ENCODE measurements at places on chromosomes 2 and 18. TPM values are rescaled to one million over a fixed set of nuclear protein-coding genes. Genes with fewer than 3 reads are reported as not detected.

TUBA3D gene
- not detected for polyA plus RNA-seq

DSC2 gene
- not detected for polyA plus RNA-seq

DNAJC27 gene
- polyA plus RNA-seq, result 2.3 TPM

SERPINB7 gene
- 149 TPM for polyA plus RNA-seq

BIN1 gene
- 37.6 TPM for polyA plus RNA-seq

DCDC2C gene
- not detected for polyA plus RNA-seq

KIF3C gene
- polyA plus RNA-seq, result 7.0 TPM

SPRED2 gene
- polyA plus RNA-seq, result 11.0 TPM

GATA6 gene
- 0.65 TPM for polyA plus RNA-seq

DNA sequence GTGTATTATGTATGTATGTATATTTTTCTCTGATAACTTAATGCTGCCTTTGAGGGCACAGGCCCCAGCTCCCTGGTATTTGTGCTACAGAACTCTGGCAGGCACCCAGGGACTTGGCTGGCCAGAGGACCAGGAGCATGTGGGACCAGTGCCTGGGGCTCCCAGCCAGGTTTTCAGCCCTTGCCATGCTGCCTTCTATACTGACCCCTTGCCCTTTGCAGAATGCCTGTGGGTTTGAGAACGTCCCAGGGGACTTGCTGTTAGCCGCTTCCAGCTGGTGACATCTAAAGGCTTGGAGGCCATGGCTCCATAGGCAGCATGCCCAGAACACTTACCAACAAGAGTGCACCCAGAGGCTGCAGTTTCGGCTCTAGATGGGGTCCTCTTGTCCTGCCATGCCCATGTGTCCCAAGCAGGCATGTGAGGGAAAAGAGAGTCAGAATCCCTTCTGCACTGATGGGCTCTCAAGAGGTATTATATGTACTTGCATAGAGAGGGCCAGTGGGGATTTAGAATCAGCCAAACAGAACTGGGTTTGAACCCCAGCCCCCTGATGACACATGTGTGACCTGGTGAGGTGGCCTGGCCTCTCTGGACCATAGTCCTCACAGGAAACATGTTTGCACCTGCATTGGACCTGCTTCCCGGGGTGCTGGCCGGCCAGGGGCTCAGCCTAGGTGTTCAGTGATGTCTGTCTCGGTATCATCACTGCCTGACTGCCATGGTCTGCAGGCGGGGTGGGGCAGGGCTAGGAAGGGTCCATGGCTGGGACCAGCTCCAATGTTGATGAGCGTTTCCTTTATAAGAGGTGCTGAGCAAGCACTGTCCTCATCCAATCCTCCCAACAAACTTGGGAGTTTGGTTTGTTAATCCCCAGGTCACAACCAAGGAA lies 119.2 kb upstream of the FHL2 start:
- no peak for DNase-seq

DNA sequence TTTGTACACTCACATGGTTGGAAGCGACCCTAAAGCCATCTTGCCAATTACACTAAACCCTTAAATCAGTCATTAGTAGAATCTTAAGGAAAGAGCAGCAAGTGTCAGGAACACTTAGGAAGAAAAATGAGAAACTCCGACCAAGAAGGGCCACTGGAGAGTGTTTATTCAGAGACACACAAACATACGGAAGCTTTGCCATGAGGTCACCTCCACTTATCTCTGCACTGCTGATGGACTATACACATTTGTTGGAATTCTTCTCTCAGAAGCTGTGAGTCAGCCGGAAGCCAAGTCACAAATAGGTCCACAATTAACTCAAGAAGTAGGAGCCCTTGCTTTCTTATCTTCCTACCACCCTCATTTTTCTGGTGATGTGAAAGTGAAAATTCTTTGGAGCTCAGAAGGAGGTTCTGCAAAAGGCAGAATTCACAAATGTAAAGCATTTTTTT lies 21.6 kb downstream of the BMP10 start:
- no peak for DNase-seq

DNA sequence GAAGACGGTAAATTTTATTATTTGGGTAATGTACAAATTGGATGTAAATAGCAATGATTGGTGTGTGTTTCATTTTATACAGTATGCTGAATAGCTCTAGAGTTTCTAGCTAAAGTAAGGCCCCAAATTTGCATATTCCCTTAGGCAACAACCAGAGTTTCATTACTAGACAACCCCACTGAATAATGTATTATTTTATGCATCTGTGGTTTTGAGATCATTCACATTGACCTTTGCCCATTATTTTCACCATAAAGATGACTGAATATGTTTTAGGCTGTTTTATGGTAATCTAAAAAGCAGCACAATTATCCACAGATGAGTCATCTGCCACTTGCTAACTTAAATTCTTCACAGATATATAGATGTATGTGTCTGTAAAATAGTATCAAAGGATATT lies 44.5 kb upstream of the C2orf74 start:
- peak; percentile 26 for DNase-seq

DNA sequence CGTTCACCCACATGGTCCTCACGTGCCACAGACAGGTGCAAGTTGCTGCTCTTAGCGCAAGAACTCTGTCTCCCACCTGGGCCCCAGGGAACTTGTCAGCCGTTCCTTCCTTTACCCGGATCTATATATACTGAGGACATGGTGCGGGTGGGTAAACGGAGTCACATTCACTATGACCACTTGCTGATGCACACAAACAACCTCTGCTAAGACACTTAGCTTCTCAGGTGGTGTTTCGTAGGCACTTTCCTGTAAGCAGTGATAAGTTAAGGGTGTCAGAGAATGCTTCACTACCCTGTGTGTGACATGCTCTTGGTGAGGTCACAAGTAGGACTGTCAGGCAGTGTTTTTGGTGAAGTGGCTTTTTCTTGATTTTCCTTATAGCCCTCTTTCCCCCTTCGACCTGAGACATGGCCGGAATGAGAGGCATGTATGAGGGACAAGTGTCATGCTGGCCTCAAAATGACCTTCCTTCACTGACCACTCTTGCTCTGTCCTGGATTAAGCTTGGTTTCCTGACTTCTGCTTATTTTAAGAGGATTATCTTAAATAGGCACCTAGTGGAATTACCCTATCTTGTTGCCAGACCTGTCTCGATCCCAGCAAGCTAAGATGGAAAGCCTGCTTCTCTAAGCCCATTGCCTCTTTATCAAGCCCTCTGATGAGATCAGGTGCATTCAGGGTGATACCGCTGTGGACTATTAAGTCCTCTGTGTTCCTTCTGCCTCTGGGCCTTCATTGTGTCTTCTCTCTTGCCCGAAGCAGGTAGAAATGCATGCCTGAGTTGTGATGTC lies 97.1 kb upstream of the CELF4 start:
- no peak for DNase-seq
